ENCODE measurements at places on chromosomes 11 and 22. TPM values are rescaled to one million over a fixed set of nuclear protein-coding genes. Genes with fewer than 3 reads are reported as not detected.
A peak's percentile ranks its signal among the peaks of the same experiment; 100 is the strongest.

DNA sequence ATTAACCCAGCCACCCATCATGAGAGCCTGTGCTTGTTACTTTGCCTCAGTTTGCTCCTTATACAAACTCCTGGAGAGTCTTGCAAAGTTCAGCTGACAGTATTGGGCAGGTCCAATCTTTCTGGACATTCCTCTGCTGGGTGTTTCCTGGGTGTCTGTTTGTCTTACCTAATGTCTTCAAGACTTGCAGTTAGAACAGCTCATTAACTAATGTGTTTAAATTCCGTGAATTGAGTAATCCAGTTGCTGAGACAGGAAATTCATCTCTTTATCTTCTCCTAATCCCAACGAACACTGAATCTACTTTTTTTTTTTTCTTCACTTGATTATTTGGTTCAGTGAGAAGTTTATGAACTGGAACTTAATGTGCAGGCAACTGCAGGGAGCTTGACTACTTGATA, 20.6 kb downstream of the BCO2 start:
- DNase-seq: no peak
- no peaks in the 10 kb centered on the region for H3K27me3 ChIP-seq
- no peaks in the 10 kb centered on the region for H3K36me3 ChIP-seq
- H3K4me3 ChIP-seq: no peak overlapping the region
- H3K4me1 ChIP-seq: no peaks in the 10 kb centered on the region

Gene NDUFS8
- 172 TPM for polyA plus RNA-seq

Gene RTN4R
- polyA plus RNA-seq: 2.9 TPM

Gene RFPL3
- polyA plus RNA-seq: not detected

- no peak overlapping the region for H3K4me3 ChIP-seq
- no peak for DNase-seq
- no peaks in the 10 kb centered on the region for H3K27me3 ChIP-seq
- no peaks in the 10 kb centered on the region for H3K36me3 ChIP-seq
- H3K27ac ChIP-seq: no peak overlapping the region
These were observed 498.7 kb downstream of the METTL15 start for GRCh38 chr11:28606930-28607329.

GRCh38 chr11:134250675-134251074, 2.5 kb downstream of the THYN1 start:
- no peaks in the 10 kb centered on the region for H3K27me3 ChIP-seq
- peaks cover 59% of the 10 kb centered on the region for H3K36me3 ChIP-seq
- H3K27ac ChIP-seq: peak overlapping the region; percentile 8
- peaks cover 18% of the 10 kb centered on the region for H3K4me1 ChIP-seq

DNA sequence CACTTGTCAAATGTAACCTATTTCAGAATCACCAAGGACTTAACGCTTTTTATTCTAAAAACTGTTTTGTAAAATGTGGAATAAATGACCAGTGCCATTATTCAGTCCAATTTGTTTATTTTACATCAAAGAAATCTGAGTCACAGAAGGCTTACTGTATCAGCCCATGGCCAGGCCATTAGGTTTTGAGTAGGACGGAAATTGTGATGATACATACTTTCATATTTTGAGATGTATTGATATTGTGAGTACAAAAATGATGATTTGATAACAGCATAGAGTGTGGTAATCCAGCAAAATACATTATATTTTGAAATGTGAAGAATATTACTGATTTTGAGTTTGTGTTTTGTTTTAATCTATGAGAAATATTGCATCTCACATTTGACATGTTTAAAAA, 81.1 kb downstream of the PIWIL3 start:
- no peak overlapping the region for H3K4me3 ChIP-seq
- H3K4me1 ChIP-seq: no peaks in the 10 kb centered on the region
- no peak overlapping the region for H3K27ac ChIP-seq
- no peaks in the 10 kb centered on the region for H3K27me3 ChIP-seq

Gene OR51B4
- polyA plus RNA-seq: not detected

DNA sequence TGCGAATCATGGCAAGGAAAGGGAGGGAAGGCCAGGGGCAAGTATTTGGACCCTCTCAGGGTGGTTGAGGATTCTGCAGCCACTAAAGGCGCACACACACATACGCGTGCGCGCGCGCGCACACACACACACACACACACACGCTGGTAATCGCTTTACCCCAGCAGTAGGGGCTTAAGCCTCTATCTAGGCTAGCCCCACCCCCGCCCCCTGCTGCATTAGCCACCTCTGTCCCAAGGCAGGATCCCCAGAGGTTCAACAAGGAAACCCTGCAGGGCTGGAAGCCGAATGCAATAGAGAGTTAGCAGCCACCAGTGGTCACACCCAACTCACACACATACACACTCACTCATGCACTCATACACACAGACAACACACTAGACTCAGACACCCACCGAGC, 28.6 kb upstream of the ELFN2 start:
- no peaks in the 10 kb centered on the region for H3K4me1 ChIP-seq
- DNase-seq: no peak
- no peaks in the 10 kb centered on the region for H3K27me3 ChIP-seq

- no peak overlapping the region for H3K4me3 ChIP-seq
- no peaks in the 10 kb centered on the region for H3K4me1 ChIP-seq
- H3K27ac ChIP-seq: no peak overlapping the region
- H3K36me3 ChIP-seq: no peaks in the 10 kb centered on the region
These were observed 58.7 kb upstream of the SLC5A12 start for GRCh38 chr11:26780376-26781085.

DNA sequence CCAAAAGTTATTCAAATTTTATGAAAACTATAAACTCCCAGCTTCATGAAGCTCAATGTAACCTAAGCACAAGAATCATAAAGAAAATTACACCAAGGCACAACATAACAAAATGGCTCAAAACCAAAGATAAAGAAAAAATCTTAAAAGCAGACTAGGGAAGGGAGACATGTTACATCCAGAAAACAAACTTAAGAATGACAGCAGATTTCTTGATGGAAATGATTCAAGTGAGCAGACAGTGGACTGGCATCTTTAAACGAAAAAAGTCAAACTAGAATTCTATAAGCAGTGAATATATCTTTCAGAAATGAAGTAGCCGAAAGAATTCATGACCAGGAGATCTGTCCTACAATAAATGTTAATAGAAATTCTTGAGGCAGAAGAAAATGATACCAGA, 75.6 kb downstream of the SHANK2 start:
- H3K4me3 ChIP-seq: no peak overlapping the region
- H3K4me1 ChIP-seq: no peaks in the 10 kb centered on the region
- H3K27ac ChIP-seq: no peak overlapping the region
- DNase-seq: no peak

DNA sequence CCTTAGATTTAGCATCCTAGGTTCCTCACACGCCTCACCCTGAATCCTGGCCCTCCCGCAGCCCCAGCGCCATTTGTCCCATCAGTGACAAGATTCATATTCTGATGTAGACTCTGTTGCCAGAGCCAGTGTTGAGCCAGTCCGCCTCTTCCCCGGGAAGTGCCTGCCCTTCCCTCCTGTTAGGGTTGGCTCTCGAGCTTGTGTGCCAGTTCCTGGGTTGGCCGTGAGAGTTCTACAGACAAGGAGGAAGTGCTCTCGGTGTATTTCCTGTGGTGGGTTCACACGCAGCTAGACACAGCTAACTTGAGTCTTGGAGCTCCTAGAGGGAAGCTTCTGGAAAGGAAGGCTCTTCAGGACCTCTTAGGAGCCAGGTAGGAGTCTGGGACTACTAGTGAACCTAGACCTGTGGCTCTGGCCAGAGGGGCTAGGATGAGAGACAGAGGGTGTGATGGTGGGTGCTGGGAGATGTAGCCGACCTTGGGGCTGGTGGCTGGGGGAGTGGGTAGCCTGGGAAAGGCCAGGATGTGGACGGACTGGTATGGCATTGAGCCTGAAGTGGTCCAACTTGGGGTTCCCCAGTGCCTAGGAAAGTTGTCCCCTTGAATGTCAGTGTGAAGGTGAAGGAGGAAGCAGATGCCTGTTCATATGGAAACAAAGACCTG, at the start of gene IL18BP:
Gene IL18BP, plus strand, starts transcription at position 261 of the 662 bp plus-strand sequence. CDS start 1,076 bp downstream, outside the sequence.
- H3K36me3 ChIP-seq: no peaks in the 10 kb centered on the region
- H3K4me1 ChIP-seq: peaks cover 19% of the 10 kb centered on the region
- DNase-seq: peak; percentile 47

Gene WT1
- not detected for polyA plus RNA-seq
